ENCODE measurements at places on chromosomes 12 and 14.

GRCh38 chr14:39768589-39768988 is 336.4 kb upstream of the FBXO33 start:
- DNase-seq, result no peak

DNA sequence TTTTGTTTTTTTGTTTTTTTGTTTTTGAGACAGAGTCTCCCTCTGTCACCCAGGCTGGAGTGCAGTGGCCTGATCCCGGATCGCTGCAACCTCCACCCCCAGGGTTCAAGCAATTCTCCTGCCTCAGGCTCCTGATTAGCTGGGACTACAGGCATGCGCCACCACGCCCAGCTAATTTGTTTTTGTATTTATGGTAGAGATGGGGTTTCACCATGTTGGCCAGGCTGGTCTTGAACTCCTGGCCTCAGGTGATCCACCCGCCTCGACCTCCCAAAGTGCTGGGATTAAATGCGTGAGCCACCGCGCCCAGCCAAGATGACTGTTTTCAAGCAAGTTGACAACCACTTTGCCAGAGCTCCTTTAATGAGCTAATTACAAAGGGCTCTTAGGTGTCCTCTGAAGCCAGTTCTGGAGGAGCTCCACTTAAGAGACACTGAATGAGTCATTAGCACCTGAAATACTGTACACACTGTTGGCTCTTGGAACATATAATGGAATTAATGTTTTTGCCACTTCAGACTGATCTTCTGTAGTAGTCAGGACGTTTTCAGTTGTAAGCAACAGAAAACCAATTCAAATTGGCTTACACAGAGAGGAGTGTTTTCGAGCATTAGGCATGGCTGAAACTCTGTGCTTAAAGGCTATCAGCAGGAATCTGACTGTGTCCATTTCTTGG is 55.4 kb upstream of the MED13L start:
- DNase-seq, result no peak

- DNase-seq, result no peak
Measured at GRCh38 chr12:132089407-132089910, 54.7 kb downstream of the DDX51 start.

GRCh38 chr12:10668526-10668925 is 5.3 kb downstream of the STYK1 start:
- DNase-seq, result no peak

DNA sequence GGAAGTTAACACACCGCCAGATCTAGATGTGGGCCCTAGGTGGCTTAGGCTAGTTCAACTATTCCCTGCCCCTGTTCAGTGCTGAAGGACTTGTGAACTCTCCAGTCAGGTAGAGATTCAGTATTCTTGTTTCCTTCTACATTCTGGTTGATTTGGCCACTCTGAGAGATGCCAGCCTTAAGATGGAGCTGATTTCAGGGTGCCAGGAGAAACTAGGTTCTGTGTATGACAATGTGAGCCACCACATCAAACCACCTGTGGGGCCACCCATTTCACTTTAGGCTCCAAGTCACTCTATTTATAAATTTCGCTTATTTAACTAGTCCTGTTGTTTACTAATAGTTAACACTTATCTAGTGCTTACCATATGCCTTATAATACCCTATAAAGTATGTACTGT is 26.0 kb downstream of the FRMD6 start:
- DNase-seq, result no peak

- no peak for DNase-seq
Measured at GRCh38 chr12:130632642-130633041, 83.5 kb downstream of the RIMBP2 start.

GRCh38 chr12:9344541-9344940 is 136.3 kb upstream of the PZP start:
- DNase-seq, result no peak

DNA sequence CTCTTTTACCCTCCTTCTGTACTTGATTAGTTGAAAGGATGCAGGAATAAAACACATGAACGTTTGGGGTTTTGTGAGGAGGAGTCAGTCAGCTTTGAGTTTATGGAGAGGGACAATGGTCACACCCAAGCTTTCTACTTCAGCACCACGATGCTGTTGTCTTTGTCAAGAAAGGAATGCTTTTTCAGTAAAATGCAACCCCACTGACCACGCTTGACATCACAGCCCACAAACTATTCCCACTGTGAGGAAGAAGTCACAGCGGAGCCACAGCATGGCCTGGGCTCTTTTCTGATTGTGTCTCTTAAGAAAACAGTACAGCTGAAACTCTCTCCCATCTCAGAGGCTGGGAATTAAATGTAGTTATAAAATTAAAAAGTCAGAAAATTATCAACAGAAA is 135.2 kb downstream of the APAF1 start:
- DNase-seq, result no peak

DNA sequence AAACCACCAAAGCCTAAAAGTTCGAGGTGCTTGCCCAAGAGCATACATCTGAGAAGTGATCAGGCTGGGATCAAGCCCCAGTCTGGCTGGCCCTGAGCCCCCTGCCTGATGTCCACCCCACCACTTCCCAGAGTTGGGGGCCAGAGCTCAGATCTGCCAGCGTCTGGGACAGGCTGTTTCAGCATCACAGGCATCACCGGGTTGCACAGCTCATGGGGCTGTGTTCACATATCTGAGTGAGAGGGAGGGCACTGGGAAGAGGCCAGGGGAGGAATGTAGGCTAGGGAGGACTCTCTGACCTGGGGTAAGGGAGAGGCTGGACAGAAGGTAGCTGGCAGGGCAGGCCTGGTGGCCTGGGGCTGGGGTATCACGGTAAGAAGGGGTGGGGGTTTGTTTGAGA is 6.0 kb downstream of the TGM1 start:
- no peak for DNase-seq

DNA sequence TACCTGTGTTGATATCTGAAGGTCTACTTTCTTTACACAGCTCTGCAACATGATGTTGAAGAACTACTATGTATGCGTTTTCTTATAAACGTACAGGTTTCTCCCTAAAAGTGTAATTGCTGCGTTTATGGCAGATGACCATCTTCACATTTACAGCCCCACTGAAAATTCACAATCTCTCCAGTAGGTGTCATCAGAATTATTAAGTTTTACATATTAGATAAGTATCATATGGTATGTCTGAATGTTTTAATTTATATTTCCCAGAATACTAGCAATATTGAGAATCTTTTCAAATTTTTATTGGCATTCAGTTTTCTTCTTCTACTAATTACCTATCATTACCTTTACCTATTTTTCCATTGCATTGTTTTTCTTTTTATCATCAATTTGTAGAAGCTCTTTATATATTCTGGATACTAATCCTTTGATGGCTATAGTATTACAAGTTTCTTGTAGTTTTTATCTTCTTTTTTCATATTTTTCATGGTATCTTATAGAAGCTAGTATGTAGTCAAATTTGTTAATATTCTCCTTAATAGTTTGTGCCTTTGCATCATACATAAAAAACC is 123.5 kb downstream of the CAPZA3 start:
- no peak for DNase-seq

GRCh38 chr12:123398550-123399254 is 14.8 kb downstream of the KMT5A start:
- DNase-seq, result peak; percentile 48

DNA sequence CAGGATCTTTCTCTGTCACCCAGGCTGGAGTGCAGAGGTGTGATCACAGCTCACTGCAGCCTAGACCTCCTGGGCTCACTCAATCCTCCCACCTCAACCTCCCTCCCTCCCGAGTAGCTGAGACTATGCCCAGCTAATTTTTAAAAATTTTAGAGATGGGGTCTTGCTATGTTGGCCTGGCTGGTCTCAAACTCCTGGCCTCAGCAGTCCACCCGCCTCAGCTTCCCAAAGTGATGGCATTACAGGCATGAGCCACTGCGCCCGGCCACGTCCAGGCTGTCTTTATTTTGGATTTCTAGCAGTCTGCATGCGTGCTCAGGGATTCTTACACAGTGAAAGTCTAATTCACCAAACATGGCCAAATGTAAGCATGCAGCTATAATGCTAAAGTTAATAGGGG is 17.8 kb downstream of the SLC8B1 start:
- no peak for DNase-seq

DNA sequence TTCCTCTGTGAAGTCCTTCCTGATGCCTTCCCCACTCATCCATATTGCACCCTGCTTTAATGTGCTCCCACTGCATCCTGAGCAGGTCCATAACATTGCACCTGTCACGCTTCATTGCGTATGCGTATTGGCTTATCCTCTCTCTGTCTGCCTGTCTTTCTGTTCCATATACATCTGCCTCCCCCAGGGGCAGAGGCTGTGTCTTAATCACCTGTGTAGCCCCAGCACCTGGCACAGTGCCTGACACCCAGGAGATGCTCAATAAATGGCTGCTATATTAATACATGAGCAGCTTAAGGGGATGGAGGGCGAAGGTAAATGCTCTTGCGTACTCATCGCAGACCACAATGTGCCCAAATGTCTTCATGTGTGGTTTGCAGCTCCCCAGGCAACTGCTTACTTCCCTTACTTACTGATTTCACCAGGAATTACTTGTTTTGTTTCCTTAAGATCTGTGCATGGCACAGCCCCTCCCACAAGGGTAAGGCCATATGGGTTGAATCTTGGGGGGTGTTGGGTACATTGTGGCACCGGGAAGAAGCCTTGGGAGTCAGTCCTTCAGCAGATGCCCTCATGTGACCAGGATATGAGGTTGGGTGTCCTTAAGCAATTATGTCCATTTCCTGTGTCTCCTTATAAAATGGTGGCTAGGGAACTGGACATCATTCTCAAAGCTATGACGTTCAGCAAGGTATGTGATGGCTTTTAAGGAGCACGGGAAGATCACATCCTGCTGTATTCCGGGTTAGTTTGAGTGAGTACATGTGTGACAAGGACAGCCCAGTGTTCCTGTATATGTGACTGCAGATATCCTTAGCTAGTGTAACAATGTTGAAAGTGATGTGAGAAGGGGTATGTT is 848 bp upstream of the CPNE6 start:
- no peak for DNase-seq

- DNase-seq, result no peak
Measured at GRCh38 chr14:20435582-20436362, at the start of gene KLHL33. Gene KLHL33, minus strand, starts transcription at chr14:20436166. Its CDS starts 355 bp downstream, at chr14:20435811.

DNA sequence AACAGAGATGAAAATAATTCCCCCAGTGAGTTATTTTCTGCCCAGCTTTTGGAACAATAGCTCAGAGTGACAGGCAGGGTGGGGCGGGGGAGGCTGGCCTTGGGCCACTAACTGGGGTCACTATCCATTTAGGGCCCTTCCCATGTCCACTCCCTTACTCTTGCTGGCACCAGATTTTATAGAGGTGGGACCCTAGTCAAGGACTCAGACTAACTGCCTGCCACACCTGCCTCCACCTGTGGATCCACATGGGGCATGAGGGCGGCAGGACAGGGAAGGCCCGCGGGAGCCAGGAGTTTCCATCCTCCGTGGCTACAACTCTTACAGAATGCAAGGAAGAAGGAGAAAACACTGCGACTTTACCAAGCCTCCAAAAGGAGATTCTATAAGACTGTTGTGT is 10.1 kb downstream of the VDR start:
- DNase-seq, result no peak

- DNase-seq, result no peak
Measured at GRCh38 chr12:110348431-110349059, 55.0 kb downstream of the ANAPC7 start.

DNA sequence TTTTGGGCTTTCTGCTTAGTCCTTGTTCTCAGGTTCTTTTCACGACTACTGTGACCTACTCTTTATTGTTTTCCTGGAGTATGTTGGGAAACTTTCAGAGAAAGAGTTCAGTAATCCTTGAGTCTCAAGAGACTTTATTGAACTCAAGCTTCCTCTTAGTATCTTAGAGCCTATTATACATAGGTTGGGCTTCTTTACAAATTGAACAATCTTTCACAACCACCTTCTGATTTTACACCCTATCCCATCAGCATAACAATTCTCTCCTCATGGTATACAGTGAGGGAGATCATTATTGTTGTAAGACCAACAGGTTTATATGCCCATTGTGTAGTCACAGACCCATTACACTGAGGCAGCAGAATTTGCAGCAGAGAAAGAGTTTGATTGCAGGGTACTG is 193.2 kb upstream of the IGF1 start:
- DNase-seq, result no peak

DNA sequence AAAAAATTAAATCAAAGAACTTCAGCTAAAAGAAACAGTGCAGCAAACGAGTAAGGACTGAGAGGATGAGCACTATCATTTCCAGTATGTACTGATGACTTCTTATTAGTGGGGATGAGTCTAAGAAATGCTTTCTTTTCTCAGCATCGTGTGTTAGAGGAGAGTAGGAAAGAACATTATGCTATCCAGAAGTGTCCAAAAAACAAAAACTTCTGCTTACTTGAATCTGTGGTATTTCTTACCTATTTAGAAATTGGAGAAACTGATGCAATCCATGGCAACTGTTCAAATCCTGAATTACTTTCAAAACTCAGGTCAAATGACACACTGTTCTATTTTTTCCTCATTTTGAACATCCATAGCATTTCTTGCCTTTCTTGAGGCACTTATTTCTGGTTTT is 23.7 kb downstream of the ABCD2 start:
- no peak for DNase-seq

DNA sequence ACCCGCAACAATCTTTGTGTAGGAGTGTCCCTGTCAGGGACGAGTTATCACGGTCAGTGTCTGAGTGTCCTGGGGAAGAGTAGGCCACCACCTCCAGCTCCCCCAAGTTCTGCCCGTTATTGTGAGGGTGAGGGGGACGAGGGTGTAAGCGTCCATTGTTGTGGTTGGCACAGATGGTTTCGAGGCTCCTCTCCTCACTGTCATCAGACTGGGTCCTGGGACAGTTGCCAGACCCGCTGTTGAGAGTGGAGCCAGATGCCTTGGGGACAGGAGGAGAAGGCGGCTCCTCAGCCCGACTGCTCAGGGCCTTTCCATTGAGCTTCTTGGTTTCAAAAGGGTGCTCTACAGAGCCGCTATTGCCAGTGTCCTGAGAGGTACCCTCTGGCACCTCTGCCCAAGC is 74.9 kb upstream of the ACTN1 start:
- no peak for DNase-seq

- DNase-seq, result no peak
Measured at GRCh38 chr12:25056486-25057130, 107.7 kb upstream of the BCAT1 start.

- DNase-seq, result no peak
Measured at GRCh38 chr14:83255727-83256090, 1722.1 kb upstream of the SEL1L start.

DNA sequence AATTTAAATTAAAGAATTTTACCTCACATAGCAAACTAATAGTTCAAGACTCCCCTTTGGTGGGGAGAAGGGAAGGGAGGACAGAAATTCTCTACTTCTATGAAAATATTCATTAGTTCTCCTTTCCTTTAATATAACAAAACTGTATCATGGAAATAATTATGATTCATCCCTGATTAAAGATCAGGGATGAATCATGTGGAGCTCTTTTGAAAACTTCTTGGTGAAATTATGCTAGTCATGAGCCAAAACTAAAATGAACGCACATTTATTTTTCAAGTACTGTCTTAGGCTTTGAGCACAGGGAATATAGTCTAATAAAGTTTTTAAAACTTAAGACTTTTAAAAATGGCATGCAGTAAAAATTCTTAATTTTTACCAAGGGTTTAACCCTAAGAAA is 17.1 kb downstream of the TMBIM4 start:
- DNase-seq, result no peak

Measured in putamen (tissue), 1 donor.